NCI-H1417 treated with DMSO at 0.1 percent for 48 hours (cell line): ENCODE measurements at places on chromosomes 12 and 14.

- no peak for DNase-seq
Observed at GRCh38 chr12:3313066-3313465, 177.9 kb upstream of the PRMT8 start.

DNA sequence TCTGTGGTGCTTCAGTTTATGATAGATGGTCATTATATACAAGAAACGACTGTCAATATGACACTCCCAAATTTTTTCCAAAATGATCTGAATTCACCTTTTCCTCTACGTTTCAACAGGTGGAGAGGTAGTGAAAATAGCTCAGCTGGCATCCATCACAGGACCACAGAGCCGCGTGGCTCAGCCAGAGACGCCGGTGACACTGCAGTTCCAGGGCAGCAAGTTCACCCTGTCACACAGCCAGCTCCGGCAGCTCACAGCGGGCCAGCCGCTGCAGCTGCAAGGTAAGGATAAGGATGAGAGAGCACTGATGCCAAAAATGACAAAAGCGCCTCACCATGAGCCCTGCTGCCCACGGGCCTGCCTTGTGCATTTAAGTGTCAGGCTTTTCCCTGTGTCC, 73.9 kb downstream of the EP400 start:
- DNase-seq = no peak

- no peak for DNase-seq
Observed at GRCh38 chr14:74275241-74275841, 27.4 kb downstream of the ABCD4 start.

- DNase-seq = peak; percentile 90
Observed at GRCh38 chr12:72574138-72574537, 302.0 kb downstream of the TRHDE start.

GRCh38 chr14:54086767-54087166, 130.1 kb upstream of the BMP4 start:
- no peak for DNase-seq

GRCh38 chr12:128103152-128103551, 163.8 kb upstream of the TMEM132C start:
- no peak for DNase-seq

DNA sequence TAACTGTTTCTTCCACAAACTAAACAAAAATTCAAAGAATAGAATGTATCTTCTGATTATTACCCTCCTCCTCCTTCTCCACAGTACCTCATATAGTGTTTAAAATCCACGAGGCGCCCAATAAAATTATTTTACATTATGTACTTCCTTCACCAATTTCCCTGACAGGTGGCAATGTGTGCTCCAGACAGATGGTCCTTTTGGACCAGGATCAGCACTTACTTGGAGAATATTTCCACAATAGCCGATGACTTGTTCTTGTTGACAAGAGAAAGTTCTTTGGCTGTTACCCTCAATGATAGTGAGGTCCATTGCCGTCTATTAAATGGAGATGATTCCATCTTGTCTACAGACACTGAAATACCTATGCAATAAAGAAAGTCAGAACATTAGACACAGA, 34.9 kb downstream of the LIMA1 start:
- DNase-seq = no peak

- DNase-seq = no peak
Observed at GRCh38 chr12:104784592-104784991, 173.5 kb downstream of the SLC41A2 start.

GRCh38 chr12:96237035-96237434, 42.9 kb downstream of the ELK3 start:
- no peak for DNase-seq

DNA sequence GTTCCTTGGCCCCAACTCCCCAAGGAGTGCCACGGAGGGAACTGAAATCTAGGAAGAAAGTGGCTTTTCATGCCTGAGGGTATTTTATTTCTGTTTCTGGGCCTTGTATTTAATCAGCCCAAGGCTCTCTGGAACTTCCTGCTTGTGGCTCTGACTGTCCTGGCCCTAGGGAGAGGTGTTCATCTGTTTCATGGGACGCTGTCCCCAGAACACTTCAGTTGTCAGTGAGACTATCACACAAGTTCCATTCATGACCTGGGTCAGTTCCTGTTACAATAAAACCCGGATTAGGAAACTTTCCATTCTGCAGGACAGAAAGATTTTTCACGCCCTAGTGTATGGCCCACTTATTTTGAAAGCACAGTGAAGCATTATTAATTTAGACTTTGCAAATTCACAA, 18.5 kb upstream of the TC2N start:
- DNase-seq = no peak

DNA sequence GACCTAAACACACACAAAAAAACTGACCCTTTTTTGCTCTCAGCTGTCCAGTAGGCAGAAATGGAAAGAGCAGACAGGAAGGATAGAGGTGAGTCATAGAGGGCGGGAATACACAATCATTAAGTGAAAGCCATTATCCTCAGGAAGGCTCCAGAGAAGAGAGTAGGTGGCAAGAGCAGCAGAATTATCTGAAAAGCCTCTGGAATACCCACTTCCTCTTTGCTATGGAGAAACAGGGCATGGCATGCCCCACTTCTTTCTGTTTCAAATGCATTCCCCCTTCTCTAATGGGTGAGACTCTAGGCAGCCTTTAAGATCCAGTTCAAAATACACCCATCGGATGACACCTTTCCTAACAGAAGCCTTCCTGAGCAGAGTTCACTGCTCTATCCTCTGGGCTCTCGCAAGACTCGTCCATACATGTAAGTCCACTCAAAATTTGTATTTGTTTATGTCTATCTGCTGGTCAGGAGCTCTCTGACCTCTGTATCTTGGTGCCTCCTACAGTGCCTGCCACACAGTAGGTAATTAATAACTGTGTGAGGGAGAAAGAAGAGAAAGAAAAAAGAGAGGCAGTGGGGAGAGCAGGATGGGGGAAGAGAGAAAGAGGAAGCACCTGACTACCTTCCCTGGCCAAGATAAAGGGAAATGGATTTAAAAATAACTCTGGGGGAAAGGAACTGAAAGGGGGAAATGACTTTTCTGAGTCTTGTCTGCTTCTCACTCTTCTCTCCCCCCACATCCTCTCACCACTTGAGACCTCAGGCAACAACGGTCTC, 8.5 kb downstream of the KLHL33 start:
- no peak for DNase-seq

DNA sequence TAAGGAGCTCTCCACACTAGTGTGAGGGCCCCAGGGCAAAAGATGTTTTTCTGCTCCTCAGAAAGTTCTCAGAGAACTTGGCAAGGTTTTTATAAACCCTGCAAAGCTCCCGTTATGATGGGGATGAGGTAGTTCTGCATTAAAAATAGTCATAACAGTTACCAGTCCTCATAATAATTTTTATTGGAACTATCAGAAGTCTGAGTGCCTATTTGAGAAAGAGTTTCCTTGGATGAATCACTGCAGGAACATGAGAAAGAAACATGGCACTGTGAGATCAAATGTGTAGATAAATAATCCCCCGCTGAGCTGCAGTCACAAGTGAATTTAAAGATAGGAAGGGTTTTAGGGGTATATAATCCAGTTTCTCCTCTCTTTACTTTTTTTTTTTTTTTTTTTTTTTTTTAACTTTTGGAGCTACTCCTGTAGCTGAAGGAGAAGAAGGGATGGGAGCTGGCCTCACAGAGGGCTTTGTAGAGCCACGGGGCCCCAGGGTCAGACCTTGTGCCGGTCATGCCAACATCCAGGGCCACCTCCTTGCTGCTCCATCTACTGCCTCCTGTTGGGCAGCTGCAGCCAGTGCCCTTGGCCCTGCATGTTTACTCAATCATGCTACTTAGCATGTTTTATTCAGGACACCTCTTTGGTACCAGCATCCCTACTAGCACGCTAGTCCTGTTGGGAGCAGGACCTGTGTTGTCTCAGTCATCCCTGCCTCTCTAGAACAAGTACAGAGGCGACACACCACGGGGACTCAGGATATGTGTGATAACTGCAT, 39.5 kb downstream of the EVL start:
- no peak for DNase-seq

GRCh38 chr14:48125654-48126053, 450.2 kb upstream of the MDGA2 start:
- DNase-seq = no peak

GRCh38 chr14:78618368-78618767, 448.2 kb downstream of the NRXN3 start:
- no peak for DNase-seq

DNA sequence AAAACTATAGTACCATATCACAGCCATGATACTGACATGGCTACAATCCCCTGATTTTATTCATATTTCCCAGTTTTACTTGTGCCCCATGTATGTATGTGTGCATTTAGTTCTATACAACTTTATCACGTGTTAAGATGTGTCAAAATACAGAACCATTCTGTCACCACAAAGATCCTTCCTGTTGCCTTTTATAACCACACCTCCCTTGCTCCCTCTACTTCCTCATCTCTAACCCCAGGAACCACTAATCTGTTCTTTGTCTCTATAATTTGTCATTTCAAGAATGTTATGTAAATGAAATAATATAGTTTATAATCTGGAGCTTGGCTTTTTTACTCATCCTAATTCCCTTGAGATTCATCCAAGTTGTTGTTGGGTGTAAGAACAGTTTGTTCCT, 358.4 kb downstream of the DPF3 start:
- DNase-seq = no peak

GRCh38 chr12:53204351-53204750, 2.7 kb downstream of the ITGB7 start:
- DNase-seq = no peak

GRCh38 chr12:65876898-65877721, 52.8 kb downstream of the HMGA2 start:
- DNase-seq = no peak

- no peak for DNase-seq
Observed at GRCh38 chr14:53851394-53852090, 105.1 kb downstream of the BMP4 start.

- no peak for DNase-seq
Observed at GRCh38 chr12:112283546-112283945, 98.7 kb downstream of the HECTD4 start.

DNA sequence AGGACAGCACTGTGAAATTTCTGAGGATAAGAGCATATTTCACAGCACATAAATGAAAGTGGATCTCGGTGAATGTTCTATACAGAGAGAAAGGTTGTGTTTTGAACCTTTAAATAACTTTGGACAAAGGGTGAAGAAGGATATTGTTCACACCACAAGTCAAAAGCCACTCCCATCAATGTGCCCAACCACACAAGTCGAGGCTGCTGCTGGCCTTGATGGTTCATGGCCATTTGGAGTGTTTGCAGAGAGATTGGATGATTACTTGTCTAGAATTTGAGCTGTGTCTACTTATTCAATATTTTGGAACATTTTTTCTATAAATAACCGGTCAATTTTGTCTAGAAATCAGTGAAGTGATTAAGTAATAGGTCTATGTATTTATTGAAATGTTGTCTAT, 121.2 kb downstream of the HMGA2 start:
- no peak for DNase-seq

GRCh38 chr12:12540261-12541013, 22.2 kb downstream of the DUSP16 start:
- no peak for DNase-seq

DNA sequence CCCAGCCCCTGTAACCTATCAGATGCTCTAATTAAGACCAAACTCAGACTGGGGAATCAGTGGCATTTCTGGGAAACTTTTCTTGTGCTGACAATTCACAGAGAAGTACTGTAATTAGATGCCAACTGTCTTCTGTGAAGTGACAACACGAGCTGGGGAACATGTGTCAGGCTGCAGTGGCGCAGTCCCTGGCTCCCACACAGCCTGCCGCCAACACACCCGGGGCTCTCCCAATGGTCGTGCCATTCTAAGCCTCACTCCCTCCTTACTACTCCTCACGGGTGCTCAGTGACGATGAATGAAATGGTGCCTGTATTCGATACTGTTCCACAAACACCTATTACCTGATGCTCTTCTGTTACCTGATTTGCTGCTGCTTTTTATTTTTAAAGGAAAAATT, 18.6 kb downstream of the GARIN2 start:
- DNase-seq = no peak

- no peak for DNase-seq
Observed at GRCh38 chr12:112894128-112894527, 12.6 kb upstream of the OAS1 start.

- DNase-seq = no peak
Observed at GRCh38 chr14:105099778-105100177, 34.5 kb upstream of the GPR132 start.

GRCh38 chr12:30106204-30106965, 322.6 kb upstream of the TMTC1 start:
- no peak for DNase-seq

DNA sequence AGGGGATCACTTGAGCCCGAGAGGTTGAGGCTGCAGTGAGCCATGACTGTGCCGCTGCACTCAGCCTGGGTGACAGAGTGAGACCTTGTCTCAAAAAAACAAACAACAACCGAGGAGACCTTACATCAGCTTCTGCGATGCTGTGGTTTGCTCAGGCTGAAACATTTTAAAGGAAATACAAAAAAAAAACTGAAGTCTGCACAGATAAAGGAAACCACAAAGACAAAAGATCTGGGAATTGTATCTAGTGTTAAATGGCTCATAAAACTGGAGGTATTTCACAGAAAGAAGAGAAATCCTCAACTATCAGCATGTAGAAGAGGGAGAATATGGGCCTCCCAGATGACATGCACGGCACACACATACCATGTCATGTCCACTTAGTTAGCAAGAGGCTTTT, 60.3 kb upstream of the VPS33A start:
- DNase-seq = no peak

DNA sequence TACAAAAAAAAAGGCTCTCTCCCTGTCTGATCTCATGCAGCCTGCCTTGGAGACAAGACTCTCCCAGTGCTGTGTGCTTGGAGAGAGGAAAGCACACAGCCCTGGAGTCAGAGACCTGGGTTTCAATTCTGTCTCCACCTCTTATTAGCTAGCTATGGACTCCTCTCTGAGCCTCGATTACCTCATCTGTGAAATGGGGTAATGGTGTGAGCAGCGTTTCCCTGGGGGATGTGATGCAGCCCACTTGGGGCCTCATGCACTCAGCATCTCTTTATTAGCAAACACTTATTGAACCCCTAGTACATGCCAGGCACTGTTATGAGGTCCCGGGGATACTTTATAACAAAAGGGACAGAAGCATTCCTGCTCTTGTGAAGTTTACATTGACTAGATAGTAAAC, 12.5 kb downstream of the SDS start:
- DNase-seq = no peak

DNA sequence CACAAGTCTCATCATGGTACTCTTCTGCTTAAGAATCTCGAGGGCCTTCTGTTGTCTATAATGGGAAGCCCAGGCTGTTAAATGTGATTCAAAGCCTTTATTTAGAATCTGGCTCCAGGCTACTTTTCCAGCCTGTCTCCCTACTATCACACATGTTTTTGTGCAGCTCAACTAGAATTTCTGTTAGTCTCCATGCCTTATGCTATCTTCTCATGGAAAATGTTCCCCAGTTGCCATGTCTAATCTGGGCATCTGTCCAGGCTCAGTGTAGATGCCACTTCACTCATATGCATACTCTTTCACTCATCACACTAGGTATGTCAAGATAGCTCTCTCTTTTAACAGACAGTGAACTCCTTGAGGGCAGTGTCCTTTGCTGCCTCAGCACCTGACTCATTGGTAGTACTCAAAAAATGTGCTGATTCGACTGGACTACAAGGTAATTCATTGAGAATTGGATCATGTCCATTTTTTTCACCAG, 145.3 kb downstream of the TTLL5 start:
- DNase-seq = no peak

- DNase-seq = no peak
Observed at GRCh38 chr12:86613311-86613710, 357.1 kb upstream of the MGAT4C start.

- DNase-seq = no peak
Observed at GRCh38 chr12:92363295-92364146, 217.9 kb upstream of the BTG1 start.

- DNase-seq = no peak
Observed at GRCh38 chr12:53659571-53659981, 16.3 kb downstream of the ATP5MC2 start.
